ENCODE measurements at places on chromosomes 7 and 10.

GRCh38 chr7:45236666-45237065 lies 79.1 kb downstream of the RAMP3 start:
- no peak for ATAC-seq

- ATAC-seq = no peak
Measured at GRCh38 chr7:16420329-16420648, 1.0 kb downstream of the CRPPA start.

- no peak for ATAC-seq
Measured at GRCh38 chr10:70960783-70961570, 72.6 kb upstream of the PCBD1 start.

- peak; percentile 68 for ATAC-seq
Measured at GRCh38 chr7:139774376-139774775, 3.4 kb downstream of the HIPK2 start.

DNA sequence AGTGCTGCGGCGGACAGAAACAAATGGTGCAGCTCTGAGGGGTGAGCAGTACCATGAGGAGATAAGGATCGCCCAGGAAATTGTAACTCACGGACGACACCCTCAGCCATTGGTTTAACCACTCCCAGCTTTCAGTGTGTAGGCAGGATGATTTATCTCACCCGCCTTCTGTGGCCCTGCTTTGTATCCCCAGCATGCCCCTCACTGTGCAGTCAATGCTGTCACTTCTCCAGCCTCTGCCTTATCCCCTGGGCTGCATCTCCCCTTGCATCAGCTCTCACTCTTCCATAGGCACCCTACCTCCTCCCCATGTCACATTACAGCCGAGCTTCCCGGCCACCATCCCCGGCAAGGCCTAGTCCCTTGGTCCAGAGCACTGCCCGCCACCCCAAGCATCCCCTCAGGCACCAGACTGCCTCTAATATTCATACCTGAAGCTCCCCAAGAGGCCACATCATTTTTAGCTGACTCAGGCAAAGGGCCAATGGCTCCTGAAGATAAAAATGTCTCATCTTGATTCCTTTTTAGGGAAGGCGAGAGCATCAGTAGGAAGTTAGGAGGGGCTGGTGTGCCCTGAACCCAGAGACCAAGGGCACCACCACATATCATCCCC lies 77.1 kb downstream of the CARD11 start:
- no peak for ATAC-seq

DNA sequence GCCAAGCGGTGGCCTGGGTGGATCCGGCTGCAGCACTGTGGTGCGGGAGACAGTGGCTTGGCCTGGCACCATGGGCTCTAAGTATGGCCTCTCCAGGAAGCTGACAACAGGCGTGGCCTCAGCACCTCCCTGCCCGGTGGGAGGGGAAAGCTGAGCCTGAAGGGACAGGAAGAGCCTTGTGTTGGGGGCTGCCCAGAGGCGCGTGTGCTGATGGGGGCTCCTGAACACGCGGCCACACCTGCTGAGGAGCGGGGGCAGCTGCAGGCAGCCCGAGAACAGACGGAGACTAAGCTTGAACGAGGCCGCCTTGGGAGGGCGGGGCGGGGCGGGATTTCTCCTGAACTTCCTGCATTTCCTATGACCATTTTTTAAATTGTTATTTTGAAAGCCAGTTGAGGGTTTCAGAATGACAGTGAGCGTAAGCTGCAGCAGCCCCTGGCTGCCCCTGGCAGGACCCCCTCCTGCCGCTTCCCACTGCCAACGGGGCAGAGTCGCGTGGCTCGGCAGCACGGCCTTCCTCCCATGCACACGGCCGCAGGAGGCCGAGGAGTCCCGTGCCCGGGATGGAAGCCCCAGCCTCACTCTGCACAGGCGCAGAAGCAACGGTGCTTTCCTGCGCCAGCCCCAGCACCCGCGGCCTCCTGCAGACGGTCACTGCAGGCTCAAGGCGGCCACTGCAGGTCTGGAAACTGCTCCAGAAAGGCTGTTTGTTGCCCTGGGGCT lies 43.2 kb downstream of the DPYSL4 start:
- peak; percentile 58 for ATAC-seq

DNA sequence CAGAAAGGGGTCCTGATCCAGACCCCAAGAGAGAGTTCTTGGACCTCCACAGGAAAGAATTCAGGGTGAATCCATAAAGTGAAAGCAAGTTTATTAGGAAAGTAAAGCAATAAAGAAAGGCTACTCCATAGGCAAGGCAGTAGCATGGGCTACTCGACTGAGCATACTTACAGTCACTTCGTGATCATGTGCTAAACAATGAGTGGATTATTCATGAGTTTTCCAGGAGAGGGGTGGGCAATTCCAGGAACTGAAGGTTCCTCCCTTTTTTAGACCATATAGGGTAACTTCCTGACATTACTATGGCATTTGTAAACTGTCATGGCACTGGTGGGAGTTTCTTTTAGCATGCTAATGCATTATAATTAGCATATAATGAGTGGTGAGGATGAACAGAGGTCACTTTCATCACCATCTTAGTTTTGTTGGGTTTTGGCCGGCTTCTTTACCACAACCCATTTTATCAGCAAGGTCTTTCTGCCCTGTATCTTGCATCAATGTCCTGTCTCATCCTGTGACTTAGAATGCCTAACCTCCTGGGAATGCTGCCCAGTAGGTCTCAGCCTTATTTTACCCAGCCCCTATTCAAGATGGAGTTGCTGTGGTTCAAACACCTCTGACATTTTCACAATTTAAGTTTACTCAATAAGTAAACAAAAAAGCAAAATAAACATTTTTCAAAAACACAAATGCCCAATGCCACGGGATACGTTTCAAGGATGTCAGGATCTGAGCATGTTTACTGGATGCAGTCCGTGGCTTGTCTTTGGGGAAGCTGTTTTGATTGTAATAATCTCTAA lies 37.0 kb downstream of the ALOX5 start:
- no peak for ATAC-seq

GRCh38 chr7:66779669-66780409 lies 39.3 kb downstream of the RABGEF1 start:
- ATAC-seq = no peak

GRCh38 chr10:17041626-17042520 lies 87.7 kb downstream of the CUBN start:
- ATAC-seq = no peak

GRCh38 chr7:90216080-90216674 lies 4.6 kb downstream of the STEAP2 start:
- ATAC-seq = no peak

DNA sequence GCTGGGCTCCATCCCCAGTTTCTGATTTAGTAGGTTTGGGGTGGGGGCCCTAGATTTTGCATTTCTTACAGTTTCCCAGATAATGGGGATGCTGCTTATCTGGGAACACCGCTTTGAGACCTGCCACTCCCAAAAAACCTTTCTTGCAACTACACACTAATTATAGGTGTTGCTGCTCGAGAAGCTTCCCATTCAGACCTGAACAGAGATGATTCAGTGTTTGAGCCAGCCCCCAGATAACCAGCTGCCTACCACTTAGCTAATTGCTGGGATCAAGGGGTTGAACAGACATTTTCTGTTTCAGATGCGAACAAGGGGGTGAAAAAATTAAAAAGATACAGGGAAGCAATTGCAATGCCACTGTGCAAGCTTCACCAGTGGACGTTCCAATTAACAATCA lies 448.5 kb downstream of the KCNMA1 start:
- no peak for ATAC-seq

- peak; percentile 14 for ATAC-seq
Measured at GRCh38 chr7:2641406-2642393, 9.9 kb downstream of the TTYH3 start.

DNA sequence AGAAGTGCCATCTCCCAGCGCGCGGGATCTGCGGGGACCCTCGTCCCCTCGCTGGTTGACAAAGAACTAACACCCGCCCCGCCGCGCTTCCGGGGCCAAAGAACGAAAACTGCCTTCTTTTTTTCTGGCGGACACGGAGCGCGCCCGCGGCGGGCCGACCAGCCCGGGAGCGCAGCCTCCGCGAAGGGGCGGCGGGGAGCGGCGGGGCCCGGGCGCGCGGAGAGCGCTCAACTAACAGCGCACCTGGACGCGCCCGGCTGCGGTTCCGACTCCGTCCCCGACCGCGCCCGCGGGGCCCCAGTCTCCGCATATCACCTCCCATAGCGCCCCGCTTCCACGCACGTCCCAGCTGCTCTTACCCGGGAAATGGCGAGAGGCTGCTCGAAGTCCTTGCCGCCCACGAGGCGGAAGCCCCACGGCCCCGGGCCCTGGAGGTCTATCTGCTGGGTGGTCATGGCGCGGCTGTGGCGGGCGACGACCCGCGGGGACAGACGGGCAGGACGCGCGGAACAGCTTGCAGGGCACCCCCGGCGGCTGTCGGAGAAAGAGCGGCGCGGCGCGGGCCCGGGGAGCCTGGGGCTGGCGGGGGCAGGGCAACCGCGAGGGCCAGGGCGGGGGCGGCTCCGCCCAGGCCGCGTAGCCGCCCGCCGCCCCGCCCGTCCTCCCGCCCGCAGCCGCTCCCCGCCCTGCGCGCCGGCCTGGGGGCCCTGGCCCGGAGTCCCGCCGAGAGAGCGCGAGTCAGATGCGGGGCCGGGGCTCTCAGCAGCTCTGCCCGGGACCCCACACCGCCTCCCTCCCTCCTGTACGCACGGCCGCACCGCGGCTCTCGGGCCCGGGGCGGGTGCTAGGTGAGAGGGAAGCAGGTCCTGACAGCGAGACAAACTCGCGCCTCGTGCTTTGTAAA lies at the start of gene PDLIM1:
Gene PDLIM1, minus strand, starts transcription at position 543 of the 904 bp plus-strand sequence. Its CDS starts 88 bp downstream, at position 455.
- peak; percentile 44 for ATAC-seq

GRCh38 chr7:74467876-74468275 lies 14.2 kb downstream of the GTF2IRD1 start:
- no peak for ATAC-seq

DNA sequence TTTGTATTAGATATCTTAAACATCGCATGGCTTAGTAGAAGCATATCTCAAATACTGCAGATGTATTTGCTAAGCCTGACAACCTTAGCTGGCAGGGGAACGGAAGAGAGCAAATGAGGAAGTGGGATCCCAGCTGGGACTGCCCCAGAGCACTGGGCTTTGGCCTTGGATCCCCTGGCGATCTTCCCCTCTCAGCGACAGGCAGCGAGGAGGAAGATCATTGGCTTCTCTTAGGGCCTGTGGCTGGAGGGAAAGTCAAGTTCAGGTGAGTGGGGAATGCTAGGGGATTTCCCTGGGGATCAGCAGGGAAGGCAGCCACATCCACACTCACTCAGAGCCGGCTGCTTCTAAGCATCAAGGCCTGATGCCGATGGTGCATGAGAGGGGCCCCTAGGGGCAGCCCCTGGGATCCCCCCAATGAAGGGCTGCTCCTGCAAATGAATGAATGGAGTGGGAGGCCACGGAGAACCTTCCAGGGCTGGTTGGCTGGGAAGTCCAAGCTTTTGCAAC lies 42.0 kb downstream of the LYZL2 start:
- peak; percentile 59 for ATAC-seq

DNA sequence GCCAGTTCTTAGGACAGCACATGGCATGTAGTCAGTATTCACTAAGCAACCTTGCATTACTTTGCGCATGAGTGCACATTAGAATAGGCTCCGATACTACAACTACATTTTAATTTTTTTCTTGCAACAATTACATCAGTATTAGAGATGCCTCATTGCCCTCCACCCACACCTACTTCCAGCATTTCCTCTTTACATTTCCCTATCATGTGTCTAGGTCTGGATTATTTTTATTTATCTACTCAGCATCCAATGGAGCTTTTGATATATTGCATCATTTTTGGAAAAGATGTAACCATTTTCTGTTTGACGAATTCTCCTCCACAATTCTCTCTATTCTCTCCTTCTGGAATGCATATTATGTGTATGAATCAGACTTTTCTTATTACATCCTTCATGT lies 258.2 kb upstream of the GLI3 start:
- ATAC-seq = no peak

- ATAC-seq = no peak
Measured at GRCh38 chr10:6394084-6394483, 186.0 kb downstream of the PRKCQ start.

- ATAC-seq = no peak
Measured at GRCh38 chr10:60518745-60519144, 129.1 kb upstream of the ANK3 start.

- peak; percentile 27 for ATAC-seq
Measured at GRCh38 chr10:14040787-14041631, 289.7 kb downstream of the FRMD4A start.
